ENCODE measurements at places on chromosomes 3 and 15. TPM values are rescaled to one million over a fixed set of nuclear protein-coding genes. Genes with fewer than 3 reads are reported as not detected.

DNA sequence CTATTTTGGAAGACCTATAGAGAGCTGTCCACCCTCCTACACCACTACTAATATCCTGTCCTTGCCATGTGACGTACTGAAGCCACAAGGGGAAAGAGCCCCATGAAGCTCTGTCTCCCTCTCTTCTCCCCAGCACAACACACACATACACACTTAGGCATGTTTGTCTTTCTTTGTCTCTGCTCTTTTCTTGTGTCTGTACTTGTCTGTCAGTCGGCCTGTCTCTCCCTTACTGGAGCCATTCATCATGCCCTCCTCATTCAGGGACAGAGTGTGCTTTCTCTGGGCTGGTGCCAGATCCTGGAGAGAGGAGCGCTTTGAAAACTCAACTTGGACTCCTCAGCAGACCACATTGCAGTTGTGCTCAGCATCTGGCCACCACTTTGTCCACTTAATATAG, 47.6 kb downstream of the PSMD6 start:
- peak; percentile 75 for DNase-seq

The EPHB1 gene
- total RNA-seq = 1.3 TPM

GRCh38 chr3:40593351-40593750, 68.6 kb downstream of the ZNF621 start:
- no peak for DNase-seq

DNA sequence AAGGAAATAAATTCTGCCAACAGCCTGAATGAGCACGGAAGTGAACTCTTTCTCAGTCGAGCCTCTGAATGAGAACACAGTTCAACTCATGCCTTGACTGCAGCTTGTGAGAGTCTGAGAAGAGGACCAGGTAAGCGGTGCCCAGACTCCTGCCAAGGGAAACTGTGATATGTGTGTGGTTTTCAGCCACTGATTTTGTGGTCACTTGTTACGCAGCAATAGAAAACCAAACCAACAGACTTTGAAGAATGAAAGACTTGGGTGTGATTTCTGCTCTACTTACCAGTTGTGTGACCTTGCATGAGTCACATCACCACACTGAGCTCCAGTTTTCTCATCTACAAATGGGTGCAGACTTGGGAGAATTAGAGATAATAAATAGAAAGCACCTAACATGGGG, 30.6 kb upstream of the FAM107A start:
- DNase-seq = no peak

GRCh38 chr3:52848617-52849016, 13.8 kb upstream of the MUSTN1 start:
- no peak for DNase-seq
